ENCODE measurements at places on chromosomes 3 and 15.

- no peak for DNase-seq
Observed at GRCh38 chr3:4520033-4520816, 27.1 kb downstream of the ITPR1 start.

DNA sequence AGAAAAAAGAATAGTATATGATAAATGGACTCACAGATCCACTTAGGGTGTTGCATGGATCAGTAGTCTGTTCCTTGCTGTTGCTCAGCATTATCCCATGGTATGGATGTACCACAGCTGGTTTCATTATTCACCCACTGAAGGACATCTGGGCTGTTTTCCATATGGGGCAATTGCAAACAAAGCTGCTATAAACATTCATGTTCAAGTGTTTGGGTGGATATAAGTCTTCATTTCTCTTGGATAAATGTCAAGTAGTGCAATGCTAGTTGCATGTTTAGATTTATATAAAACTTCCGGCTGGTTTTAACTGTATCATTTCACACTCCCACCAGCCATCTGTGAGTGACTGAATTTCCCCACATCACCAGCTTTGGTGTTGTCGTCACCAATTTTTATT, 137.7 kb downstream of the ASB7 start:
- DNase-seq: no peak

DNA sequence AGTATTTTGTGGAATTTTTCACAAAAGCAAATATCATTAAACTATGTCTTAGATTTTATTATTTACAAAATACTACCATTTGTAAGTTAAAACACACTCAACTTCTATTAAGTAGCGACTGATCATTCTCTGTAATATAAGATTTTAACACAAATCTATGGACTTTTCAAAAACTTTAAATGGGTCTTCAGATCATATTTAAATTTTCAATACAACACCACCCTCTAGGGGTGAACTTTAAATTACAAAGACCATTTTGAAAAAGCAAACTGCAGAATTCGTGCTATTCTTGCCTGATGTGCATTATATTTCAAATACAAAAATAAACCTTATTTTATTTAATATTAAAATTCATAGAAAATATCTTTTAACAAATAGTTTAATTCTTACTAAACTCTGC, 8.2 kb upstream of the VGLL4 start:
- DNase-seq: no peak

GRCh38 chr3:12423918-12424630, 60.2 kb upstream of the TSEN2 start:
- no peak for DNase-seq

DNA sequence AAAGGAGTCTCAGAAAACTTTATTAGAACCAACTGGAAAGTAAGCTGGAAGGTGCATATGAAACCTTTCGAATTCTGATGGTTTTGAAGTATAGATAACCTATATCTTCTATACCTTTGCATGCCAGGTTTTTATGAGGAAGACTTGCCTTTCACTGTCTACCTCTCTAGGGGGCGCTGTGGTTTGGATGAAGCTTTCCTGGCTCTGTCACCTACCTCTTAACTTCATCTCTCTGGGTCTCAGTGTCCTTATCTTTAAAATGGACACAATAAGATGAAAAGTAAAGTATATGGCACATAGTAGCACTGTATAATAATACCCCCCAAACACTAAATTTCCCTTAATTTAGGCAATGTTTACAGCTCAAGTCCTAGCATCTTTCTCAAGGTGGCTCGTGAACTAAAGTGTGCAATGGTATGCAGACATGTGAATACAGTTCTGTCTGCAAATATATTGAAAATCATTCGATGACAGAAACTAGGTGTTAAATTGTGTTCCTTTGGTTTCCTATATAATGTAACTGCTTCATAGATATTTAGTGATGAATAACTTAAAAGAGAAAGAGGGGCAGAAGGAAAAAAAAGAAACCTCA, 314.3 kb downstream of the CHST2 start:
- DNase-seq: no peak

DNA sequence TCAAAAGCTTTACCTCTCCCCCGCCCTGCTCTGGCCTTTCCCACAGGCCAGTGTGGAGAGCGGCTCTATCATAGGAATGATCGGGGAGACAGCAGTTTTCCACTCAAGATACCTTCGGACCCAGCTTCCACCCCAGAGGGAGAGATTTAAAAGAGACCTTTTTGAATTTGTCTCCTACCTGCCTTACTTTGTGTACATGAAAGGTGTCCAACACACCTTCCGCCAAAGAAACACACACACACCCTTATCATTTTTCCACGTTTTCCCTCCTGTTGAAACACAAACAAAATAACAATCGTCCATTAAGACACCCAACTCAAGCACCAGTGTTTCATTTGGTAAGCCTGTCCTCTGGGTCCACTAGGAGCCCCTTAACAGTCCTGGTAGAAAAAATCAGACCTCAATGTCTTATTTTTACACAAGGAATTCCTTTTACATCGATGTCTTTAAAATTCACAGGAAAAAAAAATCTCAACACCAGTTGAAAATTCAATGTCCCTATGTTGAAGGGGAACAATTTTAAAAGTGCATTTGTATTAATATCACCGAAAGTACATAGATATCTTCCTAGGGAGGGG, 4.0 kb downstream of the HES1 start:
- no peak for DNase-seq

DNA sequence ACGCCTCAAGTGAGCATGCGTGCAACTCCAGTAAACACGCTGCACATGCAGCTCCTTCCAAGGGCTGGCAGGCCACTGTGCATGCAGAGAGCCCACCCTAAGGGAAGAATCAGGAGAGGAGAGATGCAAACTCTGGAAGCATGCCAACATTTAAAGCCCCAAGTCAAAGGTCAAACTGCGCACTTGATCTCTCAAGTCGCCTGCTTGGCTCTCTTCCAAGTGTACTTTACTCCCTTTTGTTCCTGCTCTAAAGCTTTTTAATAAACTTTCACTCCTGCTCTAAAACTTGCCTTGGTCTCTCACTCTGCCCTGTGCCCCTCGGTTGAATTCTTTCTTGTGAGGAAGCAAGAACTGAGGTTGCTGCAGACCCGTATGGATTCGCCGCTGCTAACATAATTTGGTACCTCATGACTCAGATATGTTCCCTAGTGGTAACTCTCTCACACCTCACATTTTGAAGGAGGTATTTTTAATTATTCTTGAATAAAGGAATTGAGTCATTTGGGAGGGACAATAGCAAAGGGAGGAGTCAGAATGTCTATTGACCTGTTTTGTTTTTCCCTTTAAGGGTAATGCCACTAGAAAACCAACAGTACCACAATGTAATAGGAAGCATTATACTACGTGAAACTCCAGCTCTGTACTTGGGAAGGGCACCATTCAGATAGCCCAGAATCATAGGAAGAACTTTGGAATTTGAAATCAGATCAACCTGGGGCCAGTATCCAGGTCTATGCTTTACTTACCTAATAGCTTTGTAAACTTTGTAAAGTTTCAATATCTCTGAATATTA, 19.6 kb upstream of the DGKG start:
- no peak for DNase-seq

- no peak for DNase-seq
Observed at GRCh38 chr3:41991437-41991836, 29.5 kb upstream of the ULK4 start.

GRCh38 chr3:131110087-131110486, 83.4 kb downstream of the NEK11 start:
- DNase-seq: no peak

DNA sequence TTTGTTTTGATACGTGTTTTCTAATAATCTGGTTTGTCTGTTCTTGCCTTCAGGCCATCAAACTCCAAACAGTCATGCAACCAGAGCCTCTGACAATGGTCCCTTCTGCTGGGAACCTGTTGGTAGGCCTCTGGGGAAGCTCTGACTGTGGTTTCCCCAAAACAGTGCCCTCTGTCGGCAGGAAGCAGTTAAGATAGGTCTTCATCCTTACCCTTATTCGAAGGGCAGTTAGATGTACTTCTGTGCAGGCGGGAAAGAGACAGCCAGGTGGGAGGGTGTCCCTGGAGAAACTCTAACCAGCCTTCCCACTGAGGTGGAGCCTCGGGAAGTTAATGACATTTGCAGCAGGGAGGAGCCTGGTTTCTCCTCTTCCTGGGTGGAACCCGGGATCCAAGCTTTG, 81.6 kb upstream of the CHMP2B start:
- no peak for DNase-seq

- no peak for DNase-seq
Observed at GRCh38 chr3:100082714-100083113, 31.6 kb downstream of the FILIP1L start.

GRCh38 chr3:45092132-45093031, 53.8 kb downstream of the CDCP1 start:
- no peak for DNase-seq

DNA sequence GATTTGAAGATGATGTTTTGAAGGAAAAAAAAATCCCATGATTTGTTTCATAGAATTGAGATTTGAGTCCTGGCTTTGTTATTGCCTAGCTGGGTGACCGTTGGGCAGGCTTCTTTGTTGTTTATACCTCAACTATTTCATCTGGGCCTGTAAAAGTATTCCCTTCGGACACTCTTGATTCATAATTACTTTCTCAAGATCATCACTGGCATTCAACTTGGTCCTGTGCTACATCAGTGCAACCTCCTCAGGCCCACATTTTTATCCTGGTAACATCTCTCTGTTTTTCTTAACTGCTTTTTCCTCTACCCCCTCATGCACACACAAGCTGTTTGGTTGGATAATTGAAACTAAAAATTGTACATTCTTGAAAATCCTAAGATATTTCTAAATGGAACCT, 67.5 kb upstream of the P3H2 start:
- no peak for DNase-seq

- no peak for DNase-seq
Observed at GRCh38 chr3:164498917-164499316, 579.4 kb downstream of the SI start.

- DNase-seq: no peak
Observed at GRCh38 chr3:15521573-15521965, at the start of gene COLQ. Gene COLQ, minus strand, starts transcription at chr3:15521706. Its CDS starts 81 bp downstream, at chr3:15521625.

- no peak for DNase-seq
Observed at GRCh38 chr15:73593304-73594074, 39.7 kb downstream of the NPTN start.

GRCh38 chr3:117118604-117119003, 409.0 kb downstream of the TUSC7 start:
- DNase-seq: no peak

DNA sequence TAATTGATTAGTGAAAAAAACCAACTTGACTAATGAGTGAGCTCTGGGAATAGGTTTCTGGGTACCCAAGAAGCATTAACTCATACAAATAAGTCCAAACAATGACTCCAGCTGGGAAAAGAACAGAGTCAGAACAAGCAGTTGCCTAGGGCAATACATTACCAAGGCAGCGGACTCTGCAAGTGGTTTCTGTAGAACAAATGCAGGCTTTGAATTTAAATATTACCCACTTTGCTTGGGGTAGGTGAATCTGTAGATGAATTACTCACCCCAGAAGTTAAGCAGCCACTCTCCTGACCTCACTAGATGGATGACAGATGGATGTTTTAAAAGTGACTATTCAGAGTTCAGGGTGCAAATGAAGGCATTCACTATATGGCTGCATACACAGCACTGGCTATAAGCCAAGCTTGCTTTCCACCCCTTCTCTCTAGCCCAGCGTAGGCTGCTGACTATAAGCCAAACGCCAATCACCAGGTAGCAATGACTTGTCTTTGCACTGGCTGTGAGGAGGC, 73.1 kb upstream of the BHLHE40 start:
- no peak for DNase-seq

DNA sequence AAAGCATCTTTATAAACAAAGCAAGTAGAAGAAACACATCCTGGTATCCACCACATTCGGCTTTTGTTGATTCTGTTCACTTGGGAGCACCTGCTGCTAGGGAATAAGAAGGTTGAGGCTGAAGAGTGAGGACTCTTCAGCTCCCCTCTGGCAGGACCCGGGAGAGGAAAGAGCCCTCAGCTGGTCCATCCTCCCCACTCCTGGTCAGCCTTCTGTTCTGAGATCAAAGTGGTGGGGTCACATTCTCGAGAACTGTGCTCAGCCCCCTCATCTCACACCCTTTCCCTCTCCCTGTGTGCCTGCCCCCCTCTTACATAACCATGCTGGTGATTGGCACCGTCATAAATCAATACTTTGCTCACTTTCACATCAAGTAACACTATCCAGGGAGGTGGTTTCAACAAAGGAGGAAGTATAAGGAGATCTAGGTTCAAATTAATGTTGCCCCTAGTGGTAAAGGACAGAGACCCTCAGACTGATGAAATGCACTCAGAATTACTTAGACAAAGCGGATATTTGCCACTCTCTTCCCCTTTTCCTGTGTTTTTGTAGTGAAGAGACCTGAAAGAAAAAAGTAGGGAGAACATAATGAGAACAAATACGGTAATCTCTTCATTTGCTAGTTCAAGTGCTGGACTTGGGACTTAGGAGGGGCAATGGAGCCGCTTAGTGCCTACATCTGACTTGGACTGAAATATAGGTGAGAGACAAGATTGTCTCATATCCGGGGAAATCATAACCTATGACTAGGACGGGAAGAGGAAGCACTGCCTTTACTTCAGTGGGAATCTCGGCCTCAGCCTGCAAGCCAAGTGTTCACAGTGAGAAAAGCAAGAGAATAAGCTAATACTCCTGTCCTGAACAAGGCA, at the start of gene NR1I2:
NR1I2 (plus strand) TSS at position 772 of the 869 bp plus-strand sequence.
- DNase-seq: no peak

- no peak for DNase-seq
Observed at GRCh38 chr15:78933823-78934654, 10.8 kb downstream of the CTSH start.

DNA sequence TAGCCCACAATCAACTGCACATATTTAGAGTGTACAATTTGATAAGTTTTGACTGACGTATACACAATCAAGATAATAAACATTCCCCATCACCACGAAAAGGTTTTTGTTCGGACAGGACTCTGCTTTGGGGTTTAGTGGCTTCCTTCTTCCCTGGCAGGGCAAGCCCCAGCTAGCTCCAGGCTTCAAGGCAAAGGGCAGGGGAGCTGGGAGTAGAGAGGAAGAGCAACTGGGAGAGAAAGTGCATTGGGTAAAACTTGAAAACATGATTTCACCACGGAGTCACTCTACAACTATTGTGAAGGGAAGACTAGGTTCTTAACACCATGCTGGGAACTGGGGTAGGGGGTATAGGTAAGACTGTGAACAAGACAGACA, 185.1 kb upstream of the UBE2E1 start:
- DNase-seq: no peak

GRCh38 chr3:32226875-32227500, 11.5 kb upstream of the CMTM8 start:
- no peak for DNase-seq

DNA sequence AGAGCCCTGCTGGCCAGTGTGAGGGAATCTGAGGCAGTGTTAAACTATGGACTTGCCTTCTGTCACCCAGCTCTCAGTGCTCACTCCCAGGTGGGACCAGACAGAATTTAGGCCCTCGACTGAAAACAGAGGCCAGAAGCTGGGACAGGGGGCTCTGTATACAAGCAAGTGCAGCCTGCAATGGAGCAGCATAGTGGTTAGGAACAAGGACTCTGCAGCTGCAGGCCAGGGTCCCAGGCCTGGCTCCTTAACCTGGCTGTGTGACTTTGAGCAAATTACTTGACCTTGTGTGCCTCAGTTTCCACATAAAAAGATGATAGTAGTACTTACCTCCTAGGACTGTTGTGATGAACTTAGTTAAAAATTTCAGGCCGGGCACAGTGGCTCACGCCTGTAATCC, 39.8 kb downstream of the CMTM7 start:
- DNase-seq: no peak

- no peak for DNase-seq
Observed at GRCh38 chr3:66989860-66990696, 8.0 kb upstream of the KBTBD8 start.

GRCh38 chr3:172129850-172130716, 90.7 kb downstream of the FNDC3B start:
- DNase-seq: no peak

Data from NCI-H1436 treated with DMSO at 0.1 percent for 48 hours (cell line).